ENCODE measurements at places on chromosomes 3 and 15.

GRCh38 chr15:50190166-50190570, 8.2 kb downstream of the SLC27A2 start:
- DNase-seq = no peak

- DNase-seq = no peak
Observed at GRCh38 chr15:64921711-64922110, 10.0 kb downstream of the ANKDD1A start.

DNA sequence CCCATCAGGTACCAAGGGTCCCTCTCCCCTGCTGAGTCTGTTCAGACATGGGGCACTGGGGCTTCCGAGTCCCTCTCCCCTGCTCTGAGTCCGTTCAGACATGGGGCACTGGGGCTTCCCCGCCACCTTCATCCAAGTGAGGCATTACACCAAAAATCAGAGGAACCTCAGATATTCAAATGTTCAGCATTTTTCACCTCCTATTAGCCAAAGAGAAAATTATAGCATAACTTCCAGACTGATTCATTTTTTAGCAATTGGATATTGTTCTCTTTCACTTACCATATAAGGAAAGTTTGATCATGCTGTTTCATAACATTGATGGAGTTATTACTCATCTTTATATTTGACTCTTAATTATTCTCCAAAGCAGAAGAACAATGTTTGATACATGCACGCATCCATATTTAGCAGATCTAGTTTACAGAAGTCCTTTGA, 213.9 kb downstream of the MTHFS start:
- DNase-seq = no peak

GRCh38 chr3:133644768-133645167, 17.0 kb downstream of the TOPBP1 start:
- no peak for DNase-seq

- no peak for DNase-seq
Observed at GRCh38 chr15:47461652-47462141, 255.6 kb upstream of the SEMA6D start.

GRCh38 chr3:61168286-61168685, 83.0 kb downstream of the FHIT start:
- DNase-seq = no peak

GRCh38 chr3:13451301-13451673, 28.8 kb upstream of the HDAC11 start:
- no peak for DNase-seq

GRCh38 chr3:149003653-149004305, 12.4 kb downstream of the GYG1 start:
- DNase-seq = peak; percentile 37

DNA sequence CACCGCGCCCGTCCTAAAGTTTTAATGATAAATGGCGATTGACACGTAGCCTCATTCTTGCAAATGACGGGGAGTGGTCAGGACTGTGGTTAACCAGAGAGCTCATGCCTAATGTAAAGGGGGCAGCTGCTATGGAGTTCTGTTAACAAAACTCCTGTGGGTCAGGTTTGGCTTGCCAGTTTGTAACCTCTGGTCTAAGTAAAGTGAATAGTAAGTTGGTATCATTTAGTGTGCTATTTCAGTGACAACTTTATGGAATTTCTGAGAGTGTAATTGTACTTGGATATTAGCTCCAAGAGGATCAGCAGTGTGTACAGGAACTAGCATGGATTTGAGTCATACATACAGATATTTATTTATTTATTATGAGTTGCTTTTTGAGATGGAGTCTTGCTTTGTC, 87.9 kb downstream of the RGMA start:
- DNase-seq = no peak

GRCh38 chr3:133799794-133800585, 5.6 kb upstream of the SRPRB start:
- DNase-seq = no peak

GRCh38 chr3:116423374-116423773, 21.9 kb downstream of the LSAMP start:
- DNase-seq = no peak

GRCh38 chr3:47661121-47661752, 82.6 kb upstream of the CSPG5 start:
- no peak for DNase-seq

- no peak for DNase-seq
Observed at GRCh38 chr15:95325763-95326404, 1004.6 kb upstream of the NR2F2 start.

DNA sequence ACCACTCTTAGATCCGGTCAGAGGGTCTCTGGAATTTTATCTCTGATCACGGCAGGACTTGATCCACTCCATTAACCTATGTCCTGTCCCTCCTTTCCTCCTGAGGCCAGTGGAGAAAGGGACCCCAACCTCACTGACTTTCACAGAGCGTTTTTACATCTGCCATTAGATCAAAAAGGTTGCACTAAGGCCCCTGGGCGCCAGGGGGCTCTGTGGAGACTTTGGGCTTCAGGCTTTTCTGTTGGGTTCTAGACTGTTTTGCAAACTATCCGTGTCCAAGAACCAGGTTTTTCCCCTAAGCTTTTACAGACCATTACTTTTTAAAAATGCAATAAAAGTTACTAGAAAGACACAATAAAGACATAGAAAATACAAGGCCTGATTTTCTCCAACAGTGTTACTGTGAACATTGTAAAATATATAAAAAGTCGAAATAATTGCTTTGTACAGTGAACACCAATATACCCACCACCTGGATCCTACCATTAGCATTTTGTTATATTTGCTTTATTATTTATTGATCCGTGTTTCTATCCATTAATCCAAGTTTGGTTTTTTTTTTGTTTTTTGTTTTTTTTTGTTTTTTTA, 159.7 kb downstream of the POLR2M start:
- peak; percentile 75 for DNase-seq

DNA sequence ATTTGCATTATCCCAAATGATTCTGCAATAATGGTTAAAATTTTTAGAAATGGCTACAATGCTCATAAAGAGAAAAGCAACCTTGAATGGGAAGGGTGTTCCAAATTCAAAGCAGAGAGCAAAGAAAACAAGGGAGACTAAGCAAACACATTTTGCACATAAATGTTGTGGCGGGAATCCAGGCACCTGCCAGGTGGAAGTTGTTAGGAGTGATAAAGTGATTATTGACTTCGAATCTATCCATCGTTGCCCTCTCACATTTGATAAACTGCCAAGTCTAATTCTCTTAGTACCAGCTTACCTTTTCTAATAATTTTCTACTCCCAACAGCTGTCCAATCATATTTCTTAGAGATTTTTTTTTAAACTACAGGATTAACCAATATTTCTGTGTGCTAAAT, 244.5 kb downstream of the CACNA2D3 start:
- no peak for DNase-seq

GRCh38 chr3:33437556-33438283, 2.5 kb downstream of the UBP1 start:
- DNase-seq = no peak

DNA sequence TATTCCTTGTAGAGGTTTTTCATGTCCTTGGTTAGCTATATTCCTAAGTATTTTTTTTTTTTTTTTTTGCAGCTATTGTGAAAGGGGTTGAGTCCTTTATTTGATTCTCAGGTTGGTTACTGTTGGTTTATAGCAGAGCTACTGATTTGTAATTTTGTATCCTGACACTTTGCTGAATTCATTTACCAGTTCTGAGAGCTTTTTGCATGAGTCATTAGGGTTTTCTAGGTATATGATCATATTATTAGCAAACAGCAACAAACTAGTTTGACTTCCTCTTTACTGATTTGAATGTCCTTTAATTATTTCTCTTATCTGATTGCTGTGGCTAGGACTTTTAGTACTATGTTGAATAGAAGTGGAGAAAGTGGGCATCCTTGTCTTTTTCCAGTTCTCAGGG, 737.4 kb downstream of the ZNF385D start:
- DNase-seq = no peak

DNA sequence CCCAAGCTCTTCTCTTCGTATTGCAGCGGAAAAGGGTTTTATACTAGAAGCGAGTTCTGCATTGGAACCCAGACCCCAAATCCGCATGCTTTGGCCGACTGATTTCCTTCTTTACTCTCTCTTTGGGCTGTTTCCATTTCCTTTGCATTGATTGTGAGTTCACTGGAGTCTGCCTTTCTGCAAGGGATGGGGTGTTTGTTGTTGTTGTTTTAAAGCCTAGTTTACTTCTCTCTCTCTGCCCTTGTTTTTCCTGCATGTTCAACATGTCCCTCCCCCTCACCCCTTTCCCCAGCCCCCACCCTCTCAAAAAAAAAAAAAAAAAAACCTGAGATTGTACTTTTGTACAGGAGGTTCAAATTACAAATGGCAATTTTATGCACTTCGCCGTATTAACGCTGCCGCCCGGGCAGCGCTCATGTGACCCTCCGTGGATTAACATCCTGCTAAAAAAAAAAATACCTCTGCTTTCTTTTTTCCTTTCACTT, 2.2 kb downstream of the NR2F2 start:
- no peak for DNase-seq

GRCh38 chr15:85025516-85026251, 44.0 kb downstream of the PDE8A start:
- DNase-seq = no peak

DNA sequence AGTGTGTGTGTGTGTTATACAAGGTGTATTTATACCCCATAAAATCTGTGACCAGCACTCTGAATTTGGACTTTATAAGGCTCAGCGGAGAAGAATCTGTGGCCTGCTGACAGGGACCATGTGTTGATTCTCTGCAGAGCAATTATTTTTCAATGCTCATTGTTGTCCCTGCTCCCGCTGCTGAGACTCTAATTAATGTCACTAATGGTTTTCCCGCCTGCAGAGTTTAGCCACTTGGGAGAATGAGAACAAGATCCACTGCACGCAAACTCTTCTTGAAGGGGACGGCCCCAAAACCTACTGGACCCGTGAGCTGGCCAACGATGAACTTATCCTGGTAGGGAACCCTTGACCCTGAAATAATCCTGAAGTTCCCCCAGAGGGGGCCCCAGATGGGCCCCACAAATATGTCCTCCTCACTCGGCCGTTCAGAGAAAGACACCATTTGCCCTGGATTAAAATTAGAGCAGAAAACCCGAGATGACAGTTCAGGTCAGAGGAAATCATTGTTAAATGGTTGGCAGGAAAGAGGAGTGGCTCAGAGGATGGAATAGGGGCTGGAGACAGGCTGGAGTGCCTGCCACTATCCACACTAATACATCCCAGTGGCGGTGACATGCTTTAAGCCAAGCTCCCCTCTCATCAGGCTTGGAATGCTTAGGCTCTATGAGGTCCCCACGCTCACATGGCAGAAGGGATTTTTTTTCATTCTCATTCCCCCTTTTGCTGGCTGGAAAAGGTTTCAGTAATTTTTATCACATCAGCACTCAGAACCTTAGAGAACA, 3.3 kb downstream of the CRABP1 start:
- DNase-seq = no peak

DNA sequence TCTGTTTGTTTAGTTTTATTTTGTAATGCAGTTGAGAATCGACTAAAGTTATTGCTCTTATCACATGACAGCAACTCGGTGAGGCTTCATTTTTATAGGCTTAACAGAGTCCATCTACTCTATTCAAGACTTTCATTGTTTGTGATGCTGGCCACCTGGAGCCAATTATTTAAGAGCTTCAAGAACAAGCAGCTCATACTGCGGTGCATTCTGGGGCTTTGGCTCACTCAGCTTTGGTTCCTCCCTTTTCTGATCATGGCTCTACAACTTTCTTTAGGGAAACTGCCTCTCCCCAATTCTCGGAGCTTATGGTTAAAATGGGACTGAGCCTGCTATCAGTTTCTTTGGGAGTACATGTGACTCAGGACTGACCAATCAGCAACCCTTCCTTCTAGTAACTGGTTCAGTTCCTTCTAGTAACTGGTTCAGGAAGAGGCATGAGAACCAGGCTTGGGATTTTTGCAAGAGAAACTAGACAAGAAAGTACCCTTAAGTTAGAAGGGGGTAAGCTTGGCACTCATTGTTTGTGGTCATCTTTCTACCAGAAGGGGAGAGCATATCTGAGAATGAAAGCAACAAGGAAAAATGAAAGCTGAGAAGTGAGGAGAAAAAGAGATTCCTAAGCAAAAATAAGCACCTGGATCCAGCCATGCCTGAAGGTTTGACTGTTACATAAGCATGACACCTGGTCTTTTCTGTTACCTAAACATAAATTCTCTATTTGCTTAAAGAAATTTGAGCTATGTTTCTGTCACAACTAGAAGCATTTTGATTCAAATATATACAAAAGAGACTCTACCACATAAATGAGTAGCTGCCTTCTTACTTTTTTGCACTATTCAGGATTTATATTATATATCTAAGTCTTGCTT, 24.1 kb upstream of the ARHGEF3 start:
- no peak for DNase-seq

GRCh38 chr3:38283810-38284755, 2.0 kb downstream of the SLC22A14 start:
- no peak for DNase-seq

GRCh38 chr3:152968388-152969024, 133.6 kb downstream of the P2RY1 start:
- DNase-seq = no peak

- no peak for DNase-seq
Observed at GRCh38 chr15:46918462-46919140, 798.7 kb upstream of the SEMA6D start.

- DNase-seq = peak; percentile 44
Observed at GRCh38 chr3:11626084-11626463, 17.6 kb downstream of the VGLL4 start.

GRCh38 chr15:95470529-95470928, 860.0 kb upstream of the NR2F2 start:
- DNase-seq = no peak

GRCh38 chr15:100008258-100008657, 275.0 kb upstream of the LYSMD4 start:
- no peak for DNase-seq

DNA sequence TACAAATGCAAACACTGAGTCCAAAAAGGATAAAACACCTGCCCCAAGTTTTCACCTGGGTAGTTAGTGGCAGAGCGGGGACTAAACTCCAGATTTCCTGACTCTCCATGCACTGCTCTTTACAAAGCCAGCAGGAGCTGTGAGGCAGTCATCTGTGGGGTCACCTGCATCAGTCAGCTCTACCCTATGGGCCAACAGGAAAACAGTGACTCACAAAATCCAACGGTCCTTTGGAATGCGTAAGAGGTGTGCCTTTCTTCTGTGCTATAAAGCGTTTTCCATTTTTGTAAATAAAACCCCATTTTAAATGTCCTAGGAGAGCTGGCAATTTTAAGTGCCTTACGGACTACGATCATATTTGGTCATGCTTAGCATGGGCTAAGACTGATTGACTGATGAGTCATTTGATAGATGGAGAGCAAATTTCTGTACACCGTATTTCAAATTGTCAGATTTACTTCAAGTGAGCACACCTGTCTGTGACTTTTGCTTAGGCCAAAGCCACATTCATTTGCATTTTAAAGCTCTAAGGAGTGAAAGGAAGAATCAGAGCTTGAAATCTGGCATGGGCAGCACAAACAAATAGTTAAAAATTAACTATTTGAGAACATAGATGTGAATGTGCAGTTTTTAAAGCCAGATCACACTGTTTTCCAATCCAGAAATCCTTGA, 4.4 kb upstream of the COL8A1 start:
- no peak for DNase-seq

GRCh38 chr3:47512416-47513124, 942 bp downstream of the ELP6 start:
- peak; percentile 48 for DNase-seq

Data from activated CD4-positive, alpha-beta T cell treated with anti-CD3 and anti-CD28 coated beads for 36 hours (primary cell).